ENCODE measurements at places on chromosomes 12 and 14. TPM values are rescaled to one million over a fixed set of nuclear protein-coding genes. Genes with fewer than 3 reads are reported as not detected.

Gene OTOGL
- total RNA-seq, result 0.27 TPM

Gene SLC39A2
- not detected for total RNA-seq

GRCh38 chr12:12612358-12612757, 682 bp downstream of the CREBL2 start:
- no peak for DNase-seq

DNA sequence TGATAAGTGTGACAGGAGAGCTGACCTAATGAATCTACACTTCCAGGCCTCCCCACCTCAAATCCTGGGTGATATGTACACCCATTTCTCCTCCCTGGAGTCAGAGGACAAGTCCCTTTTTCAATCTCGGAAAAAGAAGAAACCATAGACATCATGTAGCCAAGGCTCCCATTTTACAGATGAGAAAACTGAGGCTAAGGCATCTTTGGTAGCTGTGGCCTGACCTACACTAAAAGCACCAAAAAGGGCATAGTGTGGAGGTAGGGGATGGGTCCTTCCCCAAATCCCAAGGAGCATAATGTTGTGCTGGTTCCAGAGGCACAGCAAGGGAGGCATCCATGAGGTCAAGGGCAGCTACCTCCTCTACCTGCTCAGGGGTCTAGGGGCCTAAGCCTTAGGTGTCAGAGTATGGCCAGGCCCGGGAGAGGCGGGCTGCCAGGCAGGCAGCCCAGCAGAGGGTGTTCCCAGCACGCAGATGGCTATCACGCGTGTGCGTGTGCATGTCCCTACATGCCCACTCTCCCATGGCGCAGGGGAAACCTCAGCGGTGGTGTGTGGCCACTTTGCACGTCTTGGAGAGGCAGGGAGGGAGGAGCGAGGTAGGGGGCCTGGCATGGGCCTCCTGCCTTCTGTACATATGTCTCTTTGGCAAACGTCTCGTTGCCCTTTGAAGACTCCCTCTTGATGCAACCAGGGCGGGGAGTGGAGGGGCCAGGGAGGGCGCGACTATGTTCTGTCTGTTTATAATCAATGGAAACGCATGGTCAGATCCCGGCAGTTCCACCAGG, 2.5 kb downstream of the PGF start:
- DNase-seq, result no peak

DNA sequence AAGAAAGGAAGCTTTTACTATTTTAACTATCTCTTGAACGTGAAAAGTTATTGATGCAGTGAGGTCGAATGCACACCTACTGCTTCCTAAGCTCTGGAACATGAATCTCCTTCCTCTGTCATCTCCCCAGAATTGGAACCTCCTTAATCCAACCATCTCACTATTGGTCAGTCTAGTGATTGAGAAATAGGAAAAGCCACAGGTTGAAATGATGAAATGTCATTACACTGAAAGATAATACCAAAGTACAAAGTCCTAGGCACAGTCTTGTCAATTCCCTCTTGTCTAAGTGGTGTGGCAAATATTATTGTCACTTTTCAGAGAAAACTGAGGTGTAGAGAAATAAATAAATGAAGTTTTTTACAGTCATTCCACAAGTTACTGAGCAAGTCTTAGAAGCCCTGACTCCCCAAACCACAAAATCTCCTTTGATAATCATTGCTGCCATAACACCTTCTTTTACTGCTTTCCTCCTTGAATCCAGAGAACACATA, 19.5 kb upstream of the HIGD1C start:
- DNase-seq, result no peak

GRCh38 chr14:24880689-24881088, 169.3 kb downstream of the STXBP6 start:
- no peak for DNase-seq
